NCI-H1930 (cell line): ENCODE measurements at places on chromosomes 1 and 21.

GRCh38 chr1:183810121-183810520, 5.2 kb downstream of the RGL1 start:
- DNase-seq = no peak

DNA sequence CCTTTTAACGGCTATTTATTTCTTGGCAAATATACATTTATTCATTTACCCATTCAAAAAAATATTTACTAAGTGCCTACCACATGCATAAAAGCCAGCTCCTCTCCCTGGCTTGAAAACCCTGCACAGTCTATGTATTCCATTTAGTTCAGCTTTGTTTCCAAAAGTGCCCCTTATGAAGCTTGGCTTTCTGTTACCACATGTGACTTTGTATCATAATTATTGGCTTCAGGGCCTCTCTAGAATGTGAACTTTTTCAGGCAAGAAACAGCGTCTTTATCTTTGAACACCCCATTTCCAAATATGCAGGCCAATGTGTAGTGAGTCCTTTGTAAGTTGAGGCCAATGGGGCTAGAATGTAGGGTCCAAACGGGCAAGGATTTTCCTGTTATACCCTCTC, 69.4 kb downstream of the CACHD1 start:
- no peak for DNase-seq

DNA sequence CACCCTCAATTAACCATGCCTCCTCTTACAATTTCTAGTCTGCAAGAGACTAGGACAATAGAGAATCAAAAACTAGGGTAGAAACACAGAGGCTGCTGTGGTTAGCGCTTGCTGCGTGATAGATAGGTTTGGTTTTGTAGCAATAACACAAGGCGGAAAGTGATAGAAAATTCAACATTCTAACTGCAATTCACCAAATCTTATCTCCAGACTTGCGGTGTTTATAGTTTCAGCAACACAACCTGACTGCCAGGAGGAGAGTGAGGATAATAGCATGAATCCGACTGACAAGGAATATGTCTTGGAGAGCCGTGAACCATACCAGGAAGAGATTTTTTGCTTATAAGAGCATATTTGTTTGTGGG, 30.7 kb upstream of the IFNAR2 start:
- no peak for DNase-seq

DNA sequence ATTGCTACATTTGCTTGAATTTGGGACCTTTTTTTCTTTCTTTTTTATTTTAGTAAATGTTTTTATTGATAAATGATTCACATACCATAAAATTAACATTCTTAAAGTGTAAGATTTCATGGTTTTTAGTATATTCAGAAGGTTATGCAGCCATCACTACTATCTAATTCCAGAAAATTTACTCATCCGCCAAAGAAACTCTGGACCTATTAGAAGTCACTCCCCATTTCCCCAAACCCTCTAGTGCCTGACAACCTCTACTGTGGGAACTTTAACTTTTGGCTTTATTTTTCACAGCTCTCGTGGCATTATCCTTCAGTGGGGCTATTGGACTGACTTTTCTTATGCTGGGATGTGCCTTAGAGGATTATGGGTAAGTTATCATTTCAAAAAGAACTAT, 4.5 kb downstream of the LEPR start:
- DNase-seq = no peak

DNA sequence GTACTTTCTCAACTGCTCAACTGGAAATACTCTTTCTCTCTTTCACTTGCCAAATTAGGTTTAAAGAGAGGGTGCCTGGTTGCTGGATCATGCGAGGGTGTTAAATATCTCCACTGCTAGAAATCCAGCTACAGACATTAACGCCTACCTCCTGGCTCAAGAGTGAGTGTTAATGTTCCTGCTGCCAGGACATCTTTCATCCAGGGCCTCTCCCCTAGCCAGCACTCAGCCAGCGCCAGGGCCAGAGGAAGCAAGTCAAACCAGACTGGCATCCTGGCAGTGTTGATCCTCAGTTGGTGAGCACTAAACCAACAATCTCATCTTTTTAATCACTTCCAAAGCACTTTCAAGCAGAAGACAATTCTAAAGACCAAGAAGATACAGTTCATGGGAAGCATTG, 92.9 kb upstream of the BARHL2 start:
- DNase-seq = no peak

DNA sequence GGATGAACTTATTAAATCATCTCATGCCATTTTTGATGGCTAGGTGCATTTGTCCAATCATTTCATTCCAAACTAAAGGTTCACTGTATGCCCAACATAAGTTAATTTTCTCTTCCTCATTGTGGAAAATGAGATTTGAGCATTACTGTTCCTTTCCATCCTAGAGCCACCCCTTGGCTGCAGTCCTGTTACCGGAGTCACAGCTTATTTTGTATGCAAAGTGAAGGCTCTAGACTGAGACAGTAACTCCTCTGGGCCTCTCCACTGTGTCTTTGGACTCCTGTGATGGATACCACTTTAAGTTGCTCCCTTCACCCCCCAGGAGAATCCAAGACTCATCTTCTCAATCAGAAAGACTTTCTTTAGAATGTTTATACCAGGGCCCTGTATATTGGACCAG, 59.7 kb downstream of the FGGY start:
- no peak for DNase-seq

GRCh38 chr21:19489930-19490329, 1086.3 kb upstream of the TMPRSS15 start:
- no peak for DNase-seq

GRCh38 chr1:238404921-238405320, 514.2 kb upstream of the ZP4 start:
- no peak for DNase-seq

DNA sequence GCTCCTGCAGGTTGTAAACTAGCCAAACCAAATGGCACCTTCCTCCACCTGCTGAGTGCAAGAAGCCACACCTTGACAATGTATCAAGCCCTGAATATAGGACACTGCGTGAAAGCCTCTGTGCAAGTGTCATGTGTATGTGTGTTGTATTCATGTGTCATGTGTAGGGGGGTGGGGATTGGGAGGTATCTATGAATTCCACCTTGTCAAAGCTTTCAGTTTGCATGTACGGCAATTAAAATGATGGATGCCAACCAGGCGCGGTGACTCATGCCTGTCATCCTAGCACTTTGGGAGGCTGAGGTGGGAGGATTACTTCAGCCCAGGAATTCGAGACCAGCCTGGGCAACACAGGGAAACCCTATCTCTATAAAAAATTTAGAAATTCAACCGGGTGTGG, 19.8 kb downstream of the CD34 start:
- DNase-seq = no peak

DNA sequence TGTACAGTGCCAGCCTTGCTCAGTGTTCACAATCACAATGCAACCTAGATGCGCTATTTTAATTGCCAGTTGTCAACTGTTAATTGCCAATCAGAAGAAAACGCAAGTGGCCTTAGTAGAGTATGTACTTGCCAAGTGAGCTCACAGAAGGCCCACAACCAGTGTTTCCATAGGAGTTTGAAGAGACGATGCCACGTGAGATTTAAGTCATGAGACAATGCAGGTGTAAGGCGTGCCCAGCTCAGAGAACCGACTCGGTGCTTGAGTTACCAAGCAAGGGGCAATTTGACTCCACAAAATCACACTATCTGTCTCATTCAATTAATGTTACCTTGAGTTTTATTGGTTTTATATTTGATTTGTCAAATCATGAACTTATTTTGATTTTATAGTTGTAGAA, 65.6 kb downstream of the TEX35 start:
- no peak for DNase-seq
